Germinal center (tissue), 1 donor: ENCODE measurements at places on chromosomes 4 and X.

GRCh38 chr4:94116842-94117241, 90.8 kb upstream of the SMARCAD1 start:
- no peak for DNase-seq

DNA sequence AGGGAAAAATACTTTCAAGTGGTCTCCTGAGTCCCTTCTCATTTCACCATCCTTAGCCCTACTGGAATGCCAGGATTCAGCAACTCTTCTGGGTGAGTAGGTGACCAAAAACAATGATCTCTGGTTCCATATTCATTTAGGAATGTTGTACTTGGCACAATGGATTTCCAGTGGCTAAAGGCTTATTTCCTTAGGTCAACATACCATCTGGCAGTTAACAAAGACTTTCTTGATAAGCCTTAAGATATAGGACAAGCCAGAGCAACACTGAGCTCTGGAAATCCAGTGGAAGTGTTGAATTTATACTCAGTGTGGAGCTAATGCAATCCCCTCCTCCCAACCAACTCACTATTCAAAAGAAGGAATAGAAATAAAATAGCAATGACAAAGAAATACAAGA, 139.4 kb upstream of the EMCN start:
- DNase-seq: no peak

GRCh38 chr4:168361365-168362024, 42.9 kb upstream of the DDX60 start:
- no peak for DNase-seq

- no peak for DNase-seq
Measured at GRCh38 chr4:123167931-123168330, 228.7 kb upstream of the SPRY1 start.

GRCh38 chr4:37792241-37792640, 34.2 kb upstream of the PGM2 start:
- no peak for DNase-seq

DNA sequence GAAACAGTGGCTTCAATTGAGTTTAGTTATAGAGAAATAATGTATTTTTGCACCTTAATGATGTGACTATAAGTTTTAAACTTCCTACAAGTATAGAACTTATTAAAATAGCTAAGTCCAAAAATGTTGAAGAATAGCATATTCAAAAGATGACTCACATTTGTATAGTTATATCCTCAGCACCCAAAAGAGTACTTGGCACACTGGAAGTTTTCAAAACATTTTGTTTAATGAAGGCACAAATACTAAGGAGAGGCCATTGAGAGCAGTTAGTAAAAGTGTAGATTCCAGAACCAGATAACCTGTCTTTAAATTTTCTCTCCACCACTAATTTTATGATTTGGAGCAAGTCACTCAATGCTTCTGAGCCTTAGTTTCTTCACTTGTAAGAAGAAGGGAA, 226.9 kb upstream of the MID1 start:
- no peak for DNase-seq

DNA sequence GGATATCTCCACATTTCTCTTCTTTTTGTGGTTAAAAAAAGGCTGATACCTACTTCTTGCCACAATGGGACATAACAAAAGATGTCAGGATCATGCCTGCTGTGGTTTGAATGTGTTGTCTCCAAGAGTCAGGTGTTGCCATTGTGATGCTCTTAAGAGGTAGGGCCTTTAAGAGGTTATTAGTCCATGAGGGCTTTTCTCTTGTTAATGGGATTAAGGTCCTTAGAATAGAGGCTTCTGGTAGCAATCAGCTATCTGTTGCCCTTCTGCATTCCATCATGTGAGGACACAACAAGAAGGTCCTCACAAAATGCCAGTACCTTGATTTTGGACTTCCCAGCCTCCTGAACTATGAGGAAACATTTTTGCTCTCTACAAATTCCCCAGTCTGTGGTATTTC, 191.4 kb downstream of the GBA3 start:
- no peak for DNase-seq

DNA sequence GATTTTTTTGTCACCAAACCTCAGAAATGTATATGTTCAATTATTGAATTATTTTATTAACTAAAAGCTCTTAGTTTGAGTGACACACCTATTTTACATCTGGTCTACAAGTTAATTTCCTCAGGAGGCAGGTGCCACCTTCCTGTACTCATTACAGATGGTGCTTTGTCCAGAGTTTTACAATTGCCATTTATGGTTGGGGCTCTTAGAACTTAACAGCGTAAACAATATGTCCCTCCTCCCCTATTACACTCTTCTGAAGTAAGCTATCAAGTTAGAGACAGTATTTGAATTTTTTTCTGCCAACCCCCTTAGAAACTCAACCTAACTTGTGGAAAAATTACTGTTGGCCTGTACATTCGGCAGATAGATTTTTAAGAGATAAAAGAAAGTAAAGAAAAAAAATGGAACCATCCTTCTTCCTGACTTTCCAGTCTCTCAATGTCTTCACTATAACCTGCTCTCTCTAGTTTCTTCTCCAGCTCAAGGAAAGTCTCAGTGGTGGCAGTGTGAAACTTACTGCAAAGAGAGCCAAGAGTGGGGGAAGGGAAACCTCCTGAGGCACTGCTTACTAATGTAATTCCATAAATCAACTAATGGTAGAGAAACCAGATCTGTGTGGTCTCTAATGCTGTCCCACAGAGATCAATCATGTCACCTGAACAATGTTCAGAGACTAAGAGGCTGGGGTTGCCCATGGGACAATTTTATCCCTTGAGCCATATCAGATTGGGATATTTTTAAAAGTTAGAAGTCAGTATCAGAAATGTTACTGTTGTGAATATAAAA, 7.8 kb downstream of the CXXC4 start:
- no peak for DNase-seq

GRCh38 chrX:56763556-56764152, 34.6 kb downstream of the NBDY start:
- DNase-seq: no peak

GRCh38 chr4:17510582-17510981, 1.3 kb downstream of the QDPR start:
- DNase-seq: no peak

GRCh38 chrX:101677028-101677427, 17.4 kb upstream of the ARMCX2 start:
- DNase-seq: no peak

DNA sequence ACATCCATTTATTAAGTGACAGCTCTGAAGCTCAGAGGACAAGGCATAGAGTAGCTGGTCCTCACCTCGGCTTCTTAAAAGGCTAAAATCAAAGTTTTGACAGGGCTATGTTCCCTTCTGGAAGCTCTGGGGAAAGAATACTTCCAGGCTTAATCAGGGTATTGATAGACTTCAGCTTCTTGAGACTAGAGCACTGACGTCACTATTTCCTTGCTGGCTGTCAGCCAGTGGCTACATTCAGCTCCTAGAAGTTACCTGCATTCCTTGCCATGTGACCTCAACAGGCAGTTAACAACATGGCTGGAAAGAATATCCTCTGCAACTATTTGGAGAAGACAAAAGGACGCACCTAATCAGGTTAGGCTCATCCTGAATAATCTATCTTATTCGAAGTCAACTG, 1144.8 kb downstream of the ADGRL3 start:
- DNase-seq: no peak

GRCh38 chrX:6683353-6683752, 148.4 kb upstream of the VCX3A start:
- DNase-seq: no peak

DNA sequence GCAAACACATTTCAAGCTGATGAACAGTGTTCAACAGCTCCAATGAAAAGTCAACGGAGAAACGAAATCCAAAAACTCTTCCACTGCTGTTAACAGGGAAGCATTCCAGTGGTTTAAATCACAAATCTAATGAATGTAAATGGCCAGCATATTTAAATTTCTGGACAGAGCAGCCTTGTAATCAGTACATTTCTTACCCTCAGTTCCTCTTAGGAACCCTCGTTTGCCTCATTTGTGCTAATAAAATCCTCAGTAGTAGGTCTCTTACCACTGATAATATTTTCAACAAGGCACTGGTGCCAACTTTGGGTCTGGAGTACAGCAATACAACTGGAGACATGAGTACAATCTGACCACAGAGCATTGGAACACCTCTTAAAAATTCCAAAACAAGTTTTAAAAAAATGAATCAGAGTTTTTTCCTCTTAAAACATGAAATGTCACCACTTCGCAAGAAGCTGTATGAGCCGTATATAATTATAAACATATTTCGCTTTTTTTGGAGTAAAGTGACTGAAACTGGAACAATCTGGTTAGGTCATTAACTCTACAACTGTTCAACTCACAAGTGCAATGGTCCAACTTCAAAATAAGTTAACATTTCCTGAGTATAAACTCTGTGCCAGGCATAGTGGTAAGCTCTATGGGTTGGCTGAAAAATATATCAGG, 211.2 kb downstream of the CPEB2 start:
- no peak for DNase-seq

- DNase-seq: no peak
Measured at GRCh38 chr4:1294424-1294823, 4.7 kb downstream of the MAEA start.

- peak; percentile 70 for DNase-seq
Measured at GRCh38 chrX:48083212-48083611, 11.8 kb upstream of the ZNF630 start.

- no peak for DNase-seq
Measured at GRCh38 chr4:19944806-19945205, 306.9 kb upstream of the SLIT2 start.

DNA sequence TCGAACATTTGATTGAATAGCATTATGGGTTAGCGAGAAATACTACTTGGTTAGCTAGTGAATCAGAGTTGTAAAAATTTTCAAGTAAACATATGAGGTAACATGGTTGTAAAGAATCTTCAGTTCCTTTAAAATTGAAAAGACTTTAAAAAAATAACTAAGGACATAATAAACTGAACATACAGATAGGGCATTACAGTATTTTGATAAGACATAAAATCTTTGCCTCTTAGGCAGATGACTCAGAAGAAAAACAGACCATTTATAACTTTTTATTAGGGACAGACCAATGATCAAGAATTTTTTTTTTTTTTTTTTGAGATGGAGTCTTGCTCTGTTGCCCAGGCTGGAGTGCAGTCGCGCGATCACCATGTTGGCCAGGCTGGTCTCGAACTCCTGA, 43.1 kb downstream of the PNMA5 start:
- DNase-seq: no peak

DNA sequence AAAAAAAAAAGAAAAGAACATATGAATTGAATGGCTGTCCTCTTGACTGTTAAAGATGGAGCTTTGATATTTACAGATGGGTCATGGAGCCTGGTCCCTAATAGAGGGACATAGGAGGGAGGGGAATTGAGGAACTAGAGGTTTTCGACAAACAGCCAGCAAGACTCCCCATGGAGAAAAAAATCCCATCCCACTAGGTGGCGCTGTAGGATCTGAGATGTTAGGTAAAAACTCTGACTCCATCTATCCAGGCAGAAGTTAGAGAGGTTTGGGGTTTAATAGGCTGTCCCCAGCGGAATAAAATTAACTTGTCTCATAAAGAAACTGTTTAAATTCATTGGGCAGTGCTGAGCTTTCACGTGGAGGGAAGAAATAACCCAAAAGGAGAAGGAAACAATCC, 45.9 kb downstream of the HMGB2 start:
- DNase-seq: peak; percentile 33

DNA sequence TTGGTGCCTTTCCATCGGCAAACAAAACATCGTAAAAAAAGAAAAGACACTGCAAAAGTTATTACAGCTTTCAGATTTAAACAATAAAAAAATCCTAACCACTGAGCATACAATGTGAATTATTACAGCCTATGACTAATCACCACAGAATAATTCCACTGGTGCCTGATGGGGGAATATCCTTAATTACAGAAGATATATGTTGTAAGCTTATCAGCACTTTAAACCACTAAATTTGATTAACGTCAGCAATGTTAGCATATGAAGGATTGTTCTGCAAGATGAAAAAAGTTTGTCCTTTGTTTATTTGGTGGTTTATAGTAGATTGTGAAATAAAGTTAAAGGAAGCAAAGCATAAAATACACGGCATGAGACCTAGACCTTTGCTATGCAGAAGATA, 210.2 kb upstream of the ADAMTS3 start:
- no peak for DNase-seq

DNA sequence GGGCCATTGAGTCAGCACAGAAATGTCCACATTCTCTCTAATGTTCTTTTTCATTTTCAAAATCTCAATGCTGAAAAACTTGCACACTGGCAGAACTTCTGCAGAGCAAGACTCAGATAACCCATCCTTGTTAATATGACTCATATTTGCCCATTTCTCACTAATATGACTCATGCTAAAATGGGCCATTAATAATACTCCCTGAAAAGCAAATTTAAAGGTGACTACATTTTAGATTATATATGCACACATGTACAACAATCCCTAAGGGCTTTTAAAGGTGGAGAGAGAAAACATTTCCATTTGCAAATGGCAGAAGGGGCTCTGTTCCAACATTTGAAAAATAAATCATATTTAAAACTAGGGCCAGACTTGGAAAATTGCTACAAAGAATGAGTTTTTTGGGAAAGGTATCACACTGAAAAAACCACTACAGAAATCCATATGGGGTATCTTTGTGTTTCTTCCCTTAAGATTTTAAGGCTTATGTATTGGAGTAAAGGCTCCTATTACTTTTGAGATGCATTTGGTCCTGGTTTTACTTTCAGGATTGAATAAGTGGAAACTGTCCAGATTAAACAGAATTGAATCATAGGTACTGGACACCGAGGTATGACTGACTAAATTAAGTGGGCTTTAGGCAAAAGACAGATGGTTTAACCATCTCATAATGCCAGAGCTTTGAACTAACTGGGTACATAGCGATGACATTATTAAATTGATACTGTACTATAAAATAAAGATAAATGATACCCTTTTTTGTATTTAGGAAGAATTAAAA, 30.0 kb downstream of the TLR2 start:
- no peak for DNase-seq

- no peak for DNase-seq
Measured at GRCh38 chr4:36772154-36772516, 472.4 kb upstream of the NWD2 start.

GRCh38 chrX:70128071-70128470, 5.2 kb upstream of the IGBP1 start:
- DNase-seq: no peak

DNA sequence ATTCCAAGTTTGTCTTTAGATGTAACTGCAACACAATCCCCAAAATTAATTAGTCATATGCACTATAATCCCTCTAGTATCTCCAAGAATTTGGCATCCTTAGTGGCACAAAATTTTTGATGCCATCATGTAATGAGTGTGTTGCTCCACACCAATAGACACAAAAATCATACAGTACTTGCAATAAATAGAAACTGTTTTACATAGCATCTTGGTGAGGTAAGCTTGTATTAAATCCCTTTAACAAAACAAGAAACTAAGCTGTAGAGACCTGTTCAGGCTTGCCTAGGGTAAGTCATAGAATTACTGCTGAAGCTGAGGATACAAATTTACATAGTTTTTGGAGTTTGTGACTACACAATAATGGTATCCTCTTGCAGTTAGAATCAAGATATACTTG, 64.5 kb upstream of the PRSS12 start:
- DNase-seq: no peak

DNA sequence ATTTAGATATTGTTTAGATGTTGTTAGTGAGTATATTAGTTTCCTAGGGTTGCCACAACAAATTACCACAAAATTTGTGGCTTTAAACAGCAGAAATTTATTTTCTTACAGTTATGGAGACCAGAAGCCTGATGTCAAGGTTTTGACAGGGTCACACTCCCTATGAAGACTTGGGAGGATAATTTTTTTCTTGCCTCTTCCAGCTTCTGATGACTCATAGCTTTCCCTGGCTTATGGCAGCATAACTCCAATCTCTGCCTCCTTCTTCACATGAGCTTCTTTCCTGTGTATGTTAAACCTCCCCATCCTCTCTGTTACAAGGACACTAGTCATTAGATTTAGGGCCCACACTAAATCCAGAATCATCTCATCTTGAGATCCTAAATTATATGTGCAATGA, 20.9 kb upstream of the RAB40A start:
- no peak for DNase-seq
